Suppressor macrophage treated with lipopolysaccharide for 1 hour (primary cell): ENCODE measurements at places on chromosomes 4 and X.
A peak's percentile ranks its signal among the peaks of the same experiment; 100 is the strongest.

GRCh38 chr4:166280642-166281041 lies 407.6 kb downstream of the TLL1 start:
- DNase-seq: no peak

- DNase-seq: no peak
Measured at GRCh38 chr4:109319156-109319555, 16.7 kb upstream of the COL25A1 start.

GRCh38 chr4:140867356-140867755 lies 111.2 kb upstream of the TBC1D9 start:
- DNase-seq: no peak

DNA sequence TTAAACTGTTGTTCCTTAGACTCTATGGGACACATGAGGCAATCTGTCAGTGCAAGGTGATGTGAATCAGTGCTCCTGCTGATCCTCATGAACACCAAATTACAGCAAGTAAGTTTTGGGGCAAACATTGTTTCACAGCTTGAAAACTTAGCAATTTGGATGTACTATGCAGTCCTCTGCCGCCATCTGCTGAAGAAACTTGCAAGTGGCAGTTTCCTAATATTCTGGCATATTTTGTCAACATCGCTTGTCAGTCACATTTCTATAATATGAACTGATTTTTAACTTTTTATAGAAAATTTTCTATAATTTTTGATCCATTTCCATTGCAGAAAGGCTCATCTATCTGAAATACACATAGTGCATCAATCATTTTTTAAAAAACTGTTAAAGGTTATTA lies 56.3 kb downstream of the ZAR1 start:
- DNase-seq: peak; percentile 24

GRCh38 chr4:66929748-66930147 lies 615.6 kb downstream of the CENPC start:
- DNase-seq: no peak

GRCh38 chr4:147207911-147208310 lies 262.2 kb upstream of the TTC29 start:
- DNase-seq: no peak

GRCh38 chr4:145782756-145783155 lies 102.8 kb downstream of the C4orf51 start:
- no peak for DNase-seq

GRCh38 chrX:148928811-148929210 lies 428.4 kb downstream of the AFF2 start:
- peak; percentile 47 for DNase-seq

GRCh38 chr4:5019796-5020195 lies 538 bp upstream of the CYTL1 start:
- DNase-seq: no peak

- no peak for DNase-seq
Measured at GRCh38 chr4:57154926-57155325, 44.7 kb upstream of the IGFBP7 start.

DNA sequence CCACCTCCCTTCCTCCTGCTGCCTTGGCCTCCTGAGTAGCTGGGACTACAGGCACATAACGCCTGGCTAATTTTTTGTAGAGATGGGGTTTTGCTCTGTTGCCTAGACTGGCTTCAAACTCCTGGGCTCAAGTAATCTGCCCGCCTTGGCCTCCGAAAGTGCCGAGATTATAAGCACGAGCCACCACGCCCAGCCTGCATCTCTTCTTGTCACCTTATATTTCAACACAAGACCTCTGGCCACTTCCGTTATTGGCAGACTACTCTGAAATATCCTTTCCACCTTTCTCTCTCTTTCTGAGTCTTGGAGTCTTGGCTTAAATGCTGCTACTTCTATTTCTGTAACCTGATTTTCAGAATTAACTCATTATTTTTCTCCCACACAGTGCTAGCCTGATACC lies 5.6 kb downstream of the KIAA0232 start:
- DNase-seq: no peak

DNA sequence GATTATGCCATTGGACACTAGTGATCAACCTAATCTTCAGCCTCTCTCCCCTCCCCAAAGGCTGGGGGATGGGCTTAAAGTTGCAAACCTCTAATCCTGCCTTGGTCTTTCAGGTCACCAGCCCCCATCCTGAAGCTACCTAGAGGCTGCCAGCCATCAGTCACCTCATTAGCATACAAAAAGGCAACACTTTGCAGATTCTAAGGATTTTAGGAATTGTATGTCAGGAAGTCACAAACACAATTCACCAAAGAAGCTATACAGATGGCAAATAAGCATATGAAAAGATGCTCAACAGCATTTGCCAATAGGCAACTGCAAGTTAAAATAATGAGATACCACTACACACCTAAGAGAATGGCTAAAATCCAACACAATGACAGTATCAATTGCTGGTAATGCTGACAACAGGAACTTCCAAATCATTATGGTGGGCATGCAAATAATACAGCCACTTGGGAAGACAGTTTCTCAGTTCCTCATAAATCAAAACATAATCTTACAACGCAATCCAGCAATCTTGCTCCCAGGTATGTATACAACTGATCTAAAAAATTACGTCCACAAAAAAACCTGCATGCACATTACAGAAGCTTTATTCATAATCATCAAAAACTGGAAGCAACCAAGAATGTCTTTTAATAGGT lies 9.0 kb upstream of the PIM2 start:
- DNase-seq: no peak

DNA sequence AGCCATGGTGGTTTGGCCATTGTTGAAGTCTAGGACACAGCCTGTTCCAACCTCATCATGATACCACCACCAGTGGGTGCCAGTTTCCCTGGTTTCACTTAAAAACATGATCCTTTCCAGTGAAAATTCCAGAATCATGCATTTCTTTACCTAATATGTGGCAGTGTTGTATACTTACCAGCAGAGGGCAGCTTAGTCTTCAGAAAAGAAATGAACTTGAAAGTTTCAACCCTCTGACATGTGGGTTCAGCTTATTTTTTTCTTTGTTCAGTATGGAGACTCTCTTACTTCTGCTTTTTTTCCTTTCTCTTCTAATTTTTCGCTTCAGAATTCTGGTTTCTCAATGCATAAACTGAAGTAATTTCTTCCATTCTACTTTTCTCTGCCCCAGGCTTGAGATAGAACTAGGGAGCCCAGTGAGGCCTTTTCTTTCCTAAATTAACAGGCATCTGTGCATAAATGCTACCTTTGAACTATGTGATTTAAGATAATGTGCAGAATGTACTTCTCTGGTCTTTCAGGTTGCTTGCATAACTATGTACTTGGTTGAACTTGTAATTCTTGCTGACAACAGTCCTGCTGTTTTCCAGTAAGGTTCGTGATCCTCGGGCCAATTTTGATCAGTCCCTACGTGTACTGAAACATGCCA lies 10.7 kb downstream of the LIAS start:
- peak; percentile 93 for DNase-seq

- DNase-seq: no peak
Measured at GRCh38 chr4:108775921-108776320, 13.1 kb upstream of the ETNPPL start.

DNA sequence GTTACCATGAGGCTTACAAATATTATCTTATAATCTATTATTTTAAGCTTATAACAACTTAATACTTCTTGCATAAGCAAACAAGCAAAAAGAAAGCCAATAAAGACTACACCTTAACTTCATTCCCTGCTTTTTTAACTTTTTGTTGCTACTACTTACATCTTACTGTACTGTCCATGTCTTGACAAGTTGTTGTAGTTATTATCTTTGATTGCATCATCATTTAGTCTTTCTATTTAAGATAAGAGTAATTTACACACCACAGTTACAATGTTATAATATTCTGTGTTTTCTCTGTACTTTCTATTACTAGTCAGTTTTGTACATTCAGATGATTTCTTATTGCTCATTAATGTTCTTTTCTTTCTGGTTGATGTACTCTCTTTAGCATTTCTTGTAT lies 346.6 kb downstream of the SMARCA1 start:
- DNase-seq: no peak

DNA sequence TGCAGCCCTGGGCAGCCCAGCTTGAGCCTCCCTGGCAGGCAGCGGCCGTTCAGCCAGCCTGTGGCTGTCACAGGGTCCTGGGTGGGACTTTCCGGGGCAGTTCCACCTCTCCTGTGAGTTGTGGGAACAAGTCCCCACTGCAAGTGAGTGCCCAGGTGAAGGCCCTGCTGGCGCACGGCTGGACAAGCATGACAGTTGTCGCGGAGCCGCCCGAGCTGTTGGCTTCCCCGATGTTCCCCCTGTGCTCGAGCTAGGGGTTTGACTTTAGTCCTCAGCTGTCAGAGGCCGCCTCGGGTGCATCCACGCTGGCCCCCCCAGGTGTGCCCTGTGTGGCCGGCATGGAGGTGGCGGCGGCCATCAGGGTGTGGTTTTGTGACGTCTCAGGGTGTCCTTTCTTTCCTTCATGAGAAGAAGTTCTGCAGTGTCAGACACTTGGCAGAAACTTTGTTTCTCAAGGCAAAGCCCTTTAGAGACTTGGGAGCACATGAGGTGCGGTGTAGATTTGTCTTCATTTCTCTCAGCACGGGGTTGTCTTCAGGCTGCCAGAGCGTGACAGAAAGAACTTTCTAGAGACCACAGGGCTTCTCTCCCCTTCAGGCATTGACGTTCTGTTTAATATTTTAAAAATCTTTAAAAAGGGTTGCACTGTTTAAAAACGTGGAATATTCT lies 69.4 kb upstream of the HGFAC start:
- DNase-seq: no peak

DNA sequence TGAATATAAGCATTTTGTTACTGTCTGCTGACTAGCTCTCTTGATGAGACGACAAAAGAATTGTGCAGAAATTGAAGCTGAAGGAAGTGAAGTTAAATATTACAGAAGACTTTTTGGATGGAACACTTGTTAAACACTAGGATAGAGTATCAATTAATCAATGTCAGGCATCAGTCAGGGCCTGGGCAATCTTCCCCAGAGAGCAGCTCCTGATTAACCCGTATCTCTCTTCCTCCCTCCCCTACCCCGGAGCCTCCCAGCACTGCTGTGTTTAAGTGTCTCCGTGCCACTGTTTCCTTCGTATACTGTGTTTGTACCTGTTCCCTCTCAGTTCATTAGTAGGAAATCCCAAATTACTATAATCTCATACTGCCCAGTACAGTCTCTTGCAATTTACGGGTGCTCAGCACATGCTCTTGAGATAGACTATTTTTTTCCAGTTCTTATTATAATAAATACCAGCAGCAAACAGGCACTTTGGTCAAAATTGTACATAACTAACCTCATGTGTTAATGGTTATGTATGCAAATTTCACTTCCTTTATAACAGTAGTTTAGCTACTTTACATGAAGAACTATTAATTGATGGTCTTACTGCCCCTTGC lies 765.7 kb upstream of the FTHL17 start:
- no peak for DNase-seq

DNA sequence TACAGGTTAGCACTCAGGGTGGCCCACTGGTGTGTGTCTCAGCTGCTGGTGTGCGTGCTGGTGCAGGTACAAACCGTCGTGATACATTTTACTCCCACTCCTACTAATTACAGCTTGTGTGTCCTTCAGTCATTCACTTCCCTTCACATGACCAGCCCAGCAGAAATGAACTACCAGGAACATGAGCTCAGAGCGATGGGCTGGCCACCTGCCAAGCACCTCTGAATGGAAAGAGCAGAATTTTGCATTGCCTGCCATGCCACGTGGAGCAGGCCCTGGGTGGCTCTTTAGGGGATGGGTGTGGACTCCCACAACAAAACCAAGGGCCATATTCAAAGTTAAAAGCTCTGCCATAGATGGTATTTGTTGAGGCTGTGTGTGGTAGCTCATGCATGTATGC lies 58.9 kb upstream of the PGM2 start:
- DNase-seq: peak; percentile 60

DNA sequence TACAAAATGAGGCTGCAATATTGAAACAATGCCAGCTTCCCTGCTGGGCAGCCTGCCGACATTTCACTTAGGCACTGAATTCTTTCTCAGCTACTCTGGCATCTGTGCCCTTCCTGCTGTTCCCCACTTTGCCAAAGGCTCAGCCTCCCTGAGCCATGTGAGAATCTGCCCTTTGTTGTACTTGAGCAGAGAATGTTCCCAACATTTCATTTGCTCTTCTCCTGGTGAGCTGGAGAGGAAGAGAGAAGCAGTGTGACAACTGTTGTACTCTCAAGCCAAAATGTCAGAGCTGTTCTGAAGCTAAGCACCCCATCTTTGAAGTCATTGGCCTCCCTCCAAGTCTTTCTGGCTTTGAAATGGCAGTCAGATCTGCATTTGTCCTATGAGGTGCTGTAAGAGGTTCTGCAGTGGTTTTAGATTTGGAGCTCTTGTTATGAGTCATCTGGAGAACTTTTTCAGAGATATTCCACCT lies 32.5 kb downstream of the LANCL3 start:
- no peak for DNase-seq

DNA sequence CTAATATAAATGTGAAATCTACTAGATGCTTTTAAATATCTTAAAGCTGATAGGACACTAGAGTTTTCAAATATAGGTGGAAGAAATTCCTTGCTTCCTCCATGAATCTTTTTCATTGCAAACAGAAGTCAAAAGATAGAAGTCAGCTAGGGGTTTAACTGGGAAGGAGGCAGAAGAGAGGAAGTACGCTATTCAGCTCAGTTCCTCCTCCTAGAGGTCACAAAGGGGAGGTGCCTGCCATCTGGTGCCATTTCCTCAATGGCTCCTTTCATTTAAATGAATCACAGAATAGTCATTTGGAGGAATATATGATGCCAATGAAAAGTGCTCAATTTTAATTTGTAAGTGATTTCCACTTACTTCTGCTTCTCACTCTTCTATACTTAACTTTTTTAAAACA lies 8.5 kb downstream of the COL25A1 start:
- peak; percentile 73 for DNase-seq

DNA sequence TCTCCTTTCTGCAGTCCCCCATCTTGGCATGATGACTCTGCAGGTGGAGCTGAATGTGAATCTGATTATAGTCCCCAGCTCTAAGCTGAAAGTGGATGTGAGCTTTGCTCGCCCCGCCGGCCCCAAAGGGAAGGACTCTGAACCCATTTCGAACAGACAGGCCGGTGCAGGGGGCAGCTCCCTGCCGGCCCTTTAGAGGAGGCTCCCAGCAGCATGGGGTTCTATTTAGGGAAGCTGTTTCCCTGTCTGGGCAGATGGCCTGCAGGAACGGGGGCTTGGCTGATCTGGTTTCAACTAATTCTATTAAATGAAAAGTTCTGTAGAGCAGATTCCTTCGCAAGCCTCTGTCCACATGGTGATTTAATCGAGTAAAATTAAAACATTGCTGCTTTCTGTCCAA lies 104.8 kb upstream of the MSX1 start:
- no peak for DNase-seq

- no peak for DNase-seq
Measured at GRCh38 chr4:182504463-182504862, 261.3 kb downstream of the TENM3 start.

DNA sequence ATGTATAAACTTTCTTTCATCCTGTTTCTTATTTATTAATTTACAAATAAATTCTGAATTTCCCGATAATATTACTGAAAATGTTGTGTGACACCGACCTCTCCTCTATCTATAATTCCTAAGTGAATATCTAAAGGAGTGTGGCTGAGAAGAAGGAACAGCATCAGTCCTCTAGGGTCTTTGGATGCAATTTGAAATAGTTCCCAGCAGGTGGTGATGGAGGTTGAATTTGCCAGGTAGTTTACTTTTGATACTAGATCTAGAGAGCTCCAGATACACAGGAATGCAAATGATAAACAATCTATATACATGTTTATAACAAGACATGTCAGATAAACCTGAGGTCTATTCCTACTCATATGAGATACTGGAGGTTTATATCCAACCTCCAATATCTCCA lies 305.4 kb downstream of the PCDH18 start:
- DNase-seq: no peak

- peak; percentile 6 for DNase-seq
Measured at GRCh38 chrX:74923942-74924448, 1.3 kb downstream of the NEXMIF start.

GRCh38 chrX:63128509-63128908 lies 222.6 kb downstream of the SPIN4 start:
- DNase-seq: peak; percentile 0

- peak; percentile 57 for DNase-seq
Measured at GRCh38 chr4:123398853-123399626, 2.4 kb downstream of the SPRY1 start.
